ENCODE measurements at places on chromosomes 2 and 18. TPM values are rescaled to one million over a fixed set of nuclear protein-coding genes. Genes with fewer than 3 reads are reported as not detected.

Gene TNS1
- total RNA-seq = 256 TPM

Gene ABCB11
- 4.6 TPM for total RNA-seq

Gene SKA1
- 6.6 TPM for total RNA-seq

DNA sequence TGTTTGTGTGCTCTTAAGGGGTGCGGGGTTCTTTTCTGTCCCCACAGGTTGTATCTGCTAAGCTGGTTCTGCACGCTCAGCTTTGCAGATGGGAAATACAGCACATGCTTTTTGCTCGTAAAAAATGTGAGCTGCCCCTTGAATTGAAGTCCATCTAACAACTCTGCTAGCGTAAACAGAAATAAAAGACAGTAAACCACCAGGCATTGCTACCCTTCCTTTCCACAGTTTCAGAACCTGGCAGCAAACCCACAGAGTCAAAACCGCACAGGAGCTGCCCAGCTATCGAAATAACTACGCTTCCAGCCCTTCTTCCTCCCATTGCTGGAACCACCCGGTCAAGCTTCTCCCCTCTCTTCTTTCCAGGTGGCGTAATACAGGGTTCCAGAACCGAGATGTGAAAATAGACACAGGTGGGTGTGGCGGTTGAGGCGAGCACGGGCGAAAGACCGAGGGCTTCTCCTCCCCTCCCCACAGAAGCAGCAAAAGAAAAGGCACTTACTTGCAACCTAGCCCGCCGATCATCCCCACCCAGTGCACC, 479 bp downstream of the SCN9A start:
- DNase-seq = peak; percentile 27

- no peak for DNase-seq
Measured at GRCh38 chr2:8309131-8309530, 372.7 kb upstream of the ID2 start.

DNA sequence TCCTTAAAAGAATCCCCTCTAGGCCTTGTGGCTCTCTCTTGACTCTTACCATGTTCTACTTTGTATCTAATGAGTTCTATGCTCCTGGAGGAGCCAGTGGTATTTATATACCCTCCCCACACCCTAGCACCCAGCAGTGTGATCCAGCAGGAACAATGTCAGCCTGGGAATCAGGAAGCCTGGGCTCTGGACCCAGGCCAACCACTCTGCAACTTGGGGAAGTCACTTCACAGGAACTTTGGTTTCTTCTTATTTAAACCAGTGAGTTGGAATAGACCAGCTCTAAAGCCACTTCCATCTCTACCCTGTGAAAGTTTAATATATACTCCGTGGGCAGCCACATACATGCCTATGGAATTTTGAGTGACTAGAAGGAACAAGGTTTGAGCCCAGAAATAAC, 11.6 kb upstream of the SPTBN1 start:
- no peak for DNase-seq

GRCh38 chr2:206713746-206714145, 4.5 kb downstream of the DYTN start:
- no peak for DNase-seq

DNA sequence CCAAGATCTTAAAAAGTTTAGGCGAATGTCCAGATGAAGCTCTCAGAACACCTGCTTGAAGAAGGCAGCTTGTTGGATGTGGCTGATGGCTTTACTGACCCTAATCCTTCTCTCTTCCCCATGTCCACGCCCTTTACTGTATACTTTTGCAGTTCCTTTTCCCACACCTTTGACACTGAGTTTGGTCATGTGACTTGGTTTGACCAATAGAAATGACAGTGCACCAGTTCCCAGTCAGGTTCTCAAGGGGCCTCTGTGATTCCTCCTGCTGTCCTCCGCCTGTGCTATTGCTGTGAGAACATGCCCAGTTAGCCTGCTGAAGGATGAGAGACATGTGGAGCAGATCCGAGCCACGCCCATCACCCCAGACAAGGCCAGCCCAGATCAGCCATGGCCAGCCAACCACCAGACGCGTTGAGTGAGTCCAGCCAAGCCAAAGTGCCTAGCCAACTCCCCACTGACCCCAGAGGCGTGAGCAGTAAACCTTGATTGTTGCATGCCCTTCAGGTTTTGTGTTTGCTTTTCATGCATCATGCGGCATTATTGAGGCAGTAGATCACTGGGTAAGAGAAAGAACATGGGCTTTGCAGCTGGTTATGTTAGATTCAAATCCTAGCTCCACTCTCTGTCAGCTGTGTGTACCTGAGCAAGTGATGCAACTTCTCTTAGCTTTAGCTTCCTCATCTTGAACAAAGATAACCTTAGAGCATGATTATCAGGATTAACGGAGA, 258.0 kb upstream of the SIX2 start:
- no peak for DNase-seq

DNA sequence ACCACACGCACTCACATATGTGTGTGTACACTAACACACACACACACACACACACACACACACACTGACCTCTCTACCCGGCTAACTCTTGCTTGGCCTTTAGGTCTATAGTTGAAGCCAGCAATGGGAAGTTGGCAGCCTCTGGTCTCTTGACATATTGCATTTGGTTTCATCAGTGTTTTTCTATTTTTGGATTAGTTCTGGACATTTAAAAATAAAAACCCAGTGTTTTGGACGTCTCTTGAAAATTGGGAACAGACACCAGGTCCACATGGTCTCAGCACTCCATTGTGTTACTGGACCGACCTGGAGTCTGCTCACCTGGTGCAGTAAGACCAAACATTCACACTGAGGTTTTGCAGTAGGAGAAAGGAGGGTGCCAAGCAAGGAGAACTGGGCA, 50.4 kb upstream of the AFF3 start:
- DNase-seq = no peak

DNA sequence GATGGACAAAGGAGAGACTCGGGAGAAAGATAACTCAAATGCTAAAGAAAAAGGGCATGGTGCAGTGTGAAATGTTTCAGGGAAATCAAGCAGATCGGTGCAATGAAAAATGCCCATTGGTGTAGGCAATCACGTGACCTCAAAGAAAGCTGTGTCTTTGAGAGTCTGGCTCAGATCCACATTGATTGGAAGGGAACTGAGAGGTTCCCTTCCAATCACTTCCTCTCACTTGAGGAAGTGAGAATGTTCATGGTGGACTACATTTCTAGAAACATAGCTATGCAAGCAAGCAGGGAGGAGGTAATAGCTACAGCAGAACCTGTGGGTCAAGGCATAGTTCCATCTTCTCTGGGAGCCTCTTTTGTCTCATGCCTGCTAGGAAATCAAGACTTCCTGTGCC, 187.4 kb downstream of the LPIN1 start:
- DNase-seq = no peak

DNA sequence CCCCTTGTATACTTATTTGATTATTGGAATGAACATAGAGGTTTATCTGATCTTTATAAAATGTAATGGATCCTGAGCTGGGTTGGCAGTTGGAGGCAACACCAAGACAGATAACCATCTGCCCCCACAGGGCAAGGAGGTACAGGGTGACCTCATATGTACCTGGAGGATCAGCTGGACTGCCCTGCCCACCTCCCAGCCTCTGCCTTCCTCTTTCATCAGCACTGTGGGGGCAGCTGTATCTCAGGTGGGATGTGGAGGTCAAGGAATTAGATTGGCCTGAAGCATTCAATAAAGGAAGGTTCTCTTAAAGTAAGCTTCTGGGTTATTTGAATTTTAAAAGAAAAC, 92.6 kb downstream of the LYPD6 start:
- no peak for DNase-seq

DNA sequence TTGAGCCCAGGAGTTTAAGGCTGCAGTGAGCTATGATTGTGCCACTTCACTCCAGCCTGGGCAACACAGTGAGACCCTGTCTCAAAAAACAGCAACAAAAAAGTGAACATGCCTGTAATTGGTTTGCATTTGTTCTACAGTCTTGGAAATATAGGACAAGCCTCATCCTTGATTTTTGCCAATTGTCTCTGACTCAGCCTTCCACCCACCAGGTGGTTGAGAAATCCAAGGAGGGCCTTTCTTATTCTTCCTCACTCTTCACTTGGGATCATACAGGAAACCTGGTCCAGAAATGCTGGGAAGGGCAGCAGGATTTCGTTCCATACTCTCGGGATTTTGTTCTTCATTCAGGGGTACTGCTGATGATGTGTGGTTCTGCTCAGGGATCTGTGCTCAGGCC, 94.6 kb downstream of the CDC42EP3 start:
- no peak for DNase-seq

DNA sequence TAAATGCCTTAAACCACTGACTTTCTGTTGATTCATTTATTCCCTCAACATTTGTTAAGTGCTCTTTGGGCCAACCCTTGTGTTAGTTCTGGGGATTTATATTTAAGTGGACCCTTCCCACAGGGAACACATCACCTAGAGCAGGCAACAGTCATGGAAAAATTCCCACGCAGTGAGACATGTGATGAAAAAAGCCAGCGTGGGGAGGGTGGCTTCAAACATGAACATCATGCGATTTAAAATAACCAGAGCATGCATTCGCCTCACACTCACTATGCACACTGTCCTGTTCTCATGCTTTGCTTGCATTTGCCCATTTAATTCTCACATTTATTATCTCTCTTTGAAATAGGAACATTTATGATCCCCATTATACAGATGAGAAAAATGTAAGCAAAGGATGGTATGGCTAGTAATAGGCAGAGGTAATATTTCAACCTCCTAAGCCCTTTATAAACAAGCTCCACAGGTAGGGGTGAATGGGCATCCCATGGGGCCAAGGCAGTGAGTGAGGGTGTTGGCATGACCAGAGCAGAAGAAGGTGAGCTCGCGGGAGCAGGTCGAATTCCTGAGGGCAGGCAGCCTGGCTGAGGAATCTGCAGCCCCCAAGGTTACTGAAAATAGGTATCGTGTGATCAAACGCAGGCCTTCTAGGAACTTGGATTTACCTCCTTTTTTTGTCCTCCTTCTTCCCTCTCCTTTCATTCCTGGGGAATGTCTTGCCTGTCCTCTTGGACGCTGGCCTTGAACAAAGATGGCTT, 297.8 kb downstream of the MYCN start:
- no peak for DNase-seq

DNA sequence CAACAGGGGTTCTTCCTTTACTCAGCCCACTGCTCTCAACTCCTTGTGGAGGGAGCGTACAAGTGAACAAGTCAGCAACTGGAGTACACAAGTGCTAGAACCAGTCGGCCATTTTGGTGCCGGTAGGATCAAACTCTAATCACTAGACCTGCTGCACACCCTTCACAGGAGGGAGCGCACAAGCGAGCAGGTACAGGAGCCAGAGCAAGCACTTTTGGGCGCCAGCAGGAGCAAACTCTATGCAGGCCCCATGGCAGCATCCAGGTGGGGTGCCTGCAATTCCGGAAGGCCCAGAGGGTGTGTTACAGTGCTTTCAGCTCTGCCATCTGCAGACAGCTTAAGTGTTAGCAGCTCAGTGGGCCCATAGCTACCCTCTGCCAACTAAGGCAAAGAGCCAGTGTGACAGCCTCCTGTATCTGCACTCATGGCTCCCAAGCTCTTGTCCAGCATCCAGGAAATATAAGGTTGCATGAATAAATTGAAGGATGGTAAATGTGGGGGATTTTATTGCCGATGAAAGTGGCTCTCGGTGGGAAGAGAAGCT, 426.1 kb downstream of the DCC start:
- no peak for DNase-seq

DNA sequence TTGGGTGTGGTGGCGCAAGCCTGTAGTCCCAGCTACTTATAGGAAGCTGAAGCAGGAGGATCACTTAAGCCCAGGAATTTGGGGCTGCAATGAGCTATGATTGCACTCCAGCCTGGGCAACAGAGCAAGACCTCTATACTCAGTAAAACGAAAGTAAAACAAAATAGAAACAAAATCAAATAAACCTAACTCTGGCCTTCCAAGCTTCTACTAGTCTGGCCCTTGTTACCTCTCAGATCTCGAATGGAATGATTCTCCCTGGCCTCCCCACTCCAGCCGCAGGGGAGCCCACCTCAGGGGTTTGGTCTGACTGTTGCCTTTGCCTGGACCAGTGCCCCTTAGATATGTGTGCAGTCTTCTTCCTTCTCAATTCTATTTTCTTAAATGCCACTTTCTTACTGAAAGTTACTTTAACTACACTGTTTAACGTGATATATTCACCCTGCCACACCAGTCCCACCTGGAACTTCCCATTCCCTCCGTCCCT, 160.0 kb upstream of the GCFC2 start:
- no peak for DNase-seq

Data from testis (tissue), 5 donors.